ENCODE measurements at places on chromosomes 13 and 19.

- peak; percentile 11 for DNase-seq
Measured at GRCh38 chr13:71866335-71867130, 471 bp downstream of the DACH1 start.

- DNase-seq: no peak
Measured at GRCh38 chr13:25118378-25118905, 22.5 kb downstream of the PABPC3 start.

DNA sequence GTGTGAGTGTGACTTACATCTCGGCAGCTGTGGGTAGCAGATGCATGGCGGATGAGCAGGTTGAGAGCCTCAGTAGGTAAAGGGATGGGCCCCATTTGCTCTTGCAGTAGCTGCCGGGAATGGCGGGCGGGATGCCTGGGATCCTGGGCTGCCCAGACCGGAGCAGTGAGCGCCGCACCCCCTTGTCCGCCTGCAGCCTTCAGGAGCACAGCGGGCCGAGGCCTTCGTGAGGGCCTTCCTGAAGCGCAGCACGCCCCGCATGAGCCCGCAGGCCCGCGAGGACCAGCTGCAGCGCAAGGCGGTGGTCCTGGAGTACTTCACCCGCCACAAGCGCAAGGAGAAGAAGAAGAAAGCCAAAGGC, 4.1 kb downstream of the POP4 start:
- no peak for DNase-seq

- DNase-seq: no peak
Measured at GRCh38 chr13:59425211-59425741, 738.5 kb downstream of the DIAPH3 start.

- DNase-seq: no peak
Measured at GRCh38 chr19:14530005-14530348, 583 bp downstream of the TECR start.

DNA sequence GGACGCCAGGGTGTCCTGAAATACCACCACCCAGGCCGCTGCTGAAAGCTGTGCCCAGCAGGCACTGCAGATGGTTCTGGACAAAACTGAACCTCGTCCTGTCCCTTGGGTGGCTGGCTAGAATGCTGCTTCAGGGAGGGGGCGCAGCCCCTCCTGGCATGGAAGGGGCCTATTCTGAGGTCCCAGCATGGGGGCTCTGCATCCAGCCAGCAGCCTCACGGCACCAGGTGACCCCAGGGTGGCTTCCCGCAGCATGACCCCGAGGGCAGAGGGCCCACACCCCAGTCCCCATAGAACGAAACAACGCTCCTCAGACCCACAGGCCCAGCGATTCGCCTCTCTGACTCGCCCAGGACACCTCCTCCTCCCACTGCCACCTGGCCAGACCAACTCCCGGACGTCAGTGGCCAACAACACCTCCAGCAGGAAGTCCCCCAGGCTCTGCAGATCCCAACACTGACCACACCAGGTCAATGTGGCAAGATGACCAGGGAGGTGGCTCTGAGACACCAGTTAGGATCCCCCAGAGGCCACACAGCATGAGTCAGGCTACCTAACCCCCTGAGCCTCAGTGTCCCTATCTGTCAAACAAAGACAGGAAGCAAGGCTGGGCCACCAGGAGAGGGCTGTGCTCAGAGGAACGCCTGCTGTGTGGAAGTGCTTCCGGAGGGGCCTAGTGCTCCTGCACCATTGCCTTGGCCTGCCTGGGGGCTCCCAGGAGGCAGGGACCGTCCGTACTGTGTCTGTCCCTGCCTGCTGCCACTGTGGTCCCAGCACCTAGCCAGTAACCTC, 6.1 kb downstream of the MKNK2 start:
- DNase-seq: no peak

DNA sequence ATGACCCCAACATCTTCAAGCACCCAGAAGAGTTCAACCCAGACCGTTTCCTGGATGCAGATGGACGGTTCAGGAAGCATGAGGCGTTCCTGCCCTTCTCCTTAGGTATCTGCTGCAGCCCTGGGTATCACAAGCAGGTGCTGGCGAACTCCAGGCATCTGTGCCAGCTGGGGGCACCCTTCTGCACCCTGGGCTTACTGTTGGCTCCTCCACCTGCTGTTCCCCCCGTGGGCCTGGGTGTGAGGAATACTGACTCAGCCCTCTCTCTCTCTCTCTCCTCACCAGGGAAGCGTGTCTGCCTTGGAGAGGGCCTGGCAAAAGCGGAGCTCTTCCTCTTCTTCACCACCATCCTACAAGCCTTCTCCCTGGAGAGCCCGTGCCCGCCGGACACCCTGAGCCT, 13.0 kb downstream of the CYP2S1 start:
- no peak for DNase-seq

GRCh38 chr13:106506286-106506685, 29.2 kb downstream of the EFNB2 start:
- no peak for DNase-seq

DNA sequence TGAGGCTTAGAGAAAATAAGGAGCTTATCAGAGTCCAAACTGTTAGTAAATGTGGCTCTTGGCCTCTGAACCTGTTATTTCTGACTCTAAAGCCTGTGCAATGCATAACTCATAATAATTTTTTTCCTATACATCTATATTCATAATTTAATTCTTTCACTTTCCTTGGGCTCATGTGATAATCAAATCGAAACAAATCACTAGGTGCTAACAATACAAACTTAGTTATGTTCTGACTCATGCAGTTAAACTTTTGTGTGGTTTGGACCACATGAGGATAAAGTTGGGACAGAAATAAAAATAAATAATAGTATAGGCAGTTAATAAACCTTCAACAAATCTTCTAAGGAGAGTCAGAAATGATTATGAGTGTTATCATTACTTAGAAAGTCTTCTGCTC, 1629.0 kb downstream of the OLFM4 start:
- DNase-seq: no peak

DNA sequence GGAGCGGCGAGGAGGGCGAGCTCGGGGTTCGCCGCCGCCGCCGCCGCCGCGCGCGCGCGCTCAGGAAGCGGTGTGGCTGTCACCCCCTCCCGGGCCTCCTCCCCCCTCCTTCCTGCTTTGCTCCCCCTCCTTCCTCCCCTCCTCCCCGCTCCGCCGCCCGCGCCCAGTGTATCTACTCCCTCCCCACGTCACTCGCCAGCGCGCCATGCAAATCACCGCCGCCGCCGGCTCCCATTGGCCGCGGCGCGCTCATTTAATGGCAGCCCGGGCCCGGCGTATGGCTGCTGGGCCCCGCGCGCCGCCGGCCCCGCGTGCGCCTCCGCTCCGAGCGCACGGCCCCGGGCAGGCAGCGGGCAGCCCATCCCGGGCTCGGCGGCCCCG, 335 bp upstream of the SOX1 start:
- peak; percentile 45 for DNase-seq

DNA sequence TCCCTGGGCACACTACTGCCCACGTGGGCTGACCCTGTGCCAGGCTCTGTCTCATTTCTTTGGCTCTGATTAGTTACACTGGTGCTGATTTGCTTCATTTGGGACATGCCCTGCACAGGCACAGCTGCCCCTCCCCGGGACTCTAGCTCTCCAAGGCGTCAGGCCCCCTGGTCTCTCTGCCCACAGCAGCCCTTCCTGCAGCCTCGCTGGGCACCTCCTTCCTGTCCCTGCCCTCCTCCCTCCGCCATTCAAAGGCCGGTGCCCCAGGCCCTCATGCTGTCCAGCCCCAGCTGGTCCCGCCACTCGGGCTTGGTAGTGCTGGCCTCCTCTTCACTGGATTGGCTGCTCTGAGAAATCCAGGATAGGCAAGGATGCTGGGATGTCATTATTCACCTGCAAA, 73.1 kb downstream of the ERICH6B start:
- DNase-seq: no peak

DNA sequence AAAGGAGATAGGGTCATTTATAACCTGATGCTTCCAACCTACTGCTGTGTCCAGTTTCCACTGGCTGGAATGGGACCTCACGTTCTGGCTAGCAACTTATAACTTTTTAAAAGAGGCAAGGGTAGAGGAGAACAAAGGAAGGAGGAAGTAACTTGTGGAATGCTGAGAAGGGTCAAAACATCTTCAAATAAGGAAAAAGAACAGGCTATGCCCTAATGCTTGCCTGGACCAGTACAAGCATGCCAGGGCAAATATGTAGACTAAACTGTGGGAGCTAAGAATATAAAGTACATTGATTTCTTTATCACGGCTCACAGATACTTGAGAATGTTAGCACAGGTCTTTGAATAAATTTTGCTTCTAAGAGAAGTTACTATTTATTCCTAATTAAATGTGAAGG, 1.5 kb upstream of the ZNF561 start:
- no peak for DNase-seq

- peak; percentile 72 for DNase-seq
Measured at GRCh38 chr13:41458761-41459431, 1.5 kb downstream of the RGCC start.

DNA sequence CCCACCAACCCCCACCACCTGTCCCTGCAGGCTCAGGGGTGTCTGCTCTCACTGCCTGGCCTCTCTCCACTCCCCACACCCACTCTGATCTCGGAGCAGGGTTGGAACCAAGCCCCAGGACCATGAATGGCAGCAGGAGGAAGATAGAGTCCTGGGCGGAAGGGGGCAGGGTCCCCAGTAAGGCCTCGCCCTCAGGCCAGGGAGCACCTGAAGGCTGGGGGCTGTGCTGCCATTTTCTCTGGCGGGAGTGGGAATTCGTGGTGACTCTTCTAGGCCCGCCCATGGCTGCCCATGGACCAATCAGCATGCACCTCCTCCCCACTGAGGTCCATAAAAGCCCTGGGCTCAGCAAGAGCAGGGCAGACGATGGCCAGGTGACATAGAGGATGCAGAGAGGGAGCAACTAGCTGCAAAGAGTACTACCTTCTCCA, 25.0 kb downstream of the KBTBD6 start:
- DNase-seq: no peak

- DNase-seq: no peak
Measured at GRCh38 chr13:46662690-46663089, 109.7 kb downstream of the LRCH1 start.

- no peak for DNase-seq
Measured at GRCh38 chr13:107834281-107834680, 381.1 kb downstream of the LIG4 start.

- DNase-seq: no peak
Measured at GRCh38 chr19:20182222-20182785, 15.3 kb downstream of the ZNF486 start.

DNA sequence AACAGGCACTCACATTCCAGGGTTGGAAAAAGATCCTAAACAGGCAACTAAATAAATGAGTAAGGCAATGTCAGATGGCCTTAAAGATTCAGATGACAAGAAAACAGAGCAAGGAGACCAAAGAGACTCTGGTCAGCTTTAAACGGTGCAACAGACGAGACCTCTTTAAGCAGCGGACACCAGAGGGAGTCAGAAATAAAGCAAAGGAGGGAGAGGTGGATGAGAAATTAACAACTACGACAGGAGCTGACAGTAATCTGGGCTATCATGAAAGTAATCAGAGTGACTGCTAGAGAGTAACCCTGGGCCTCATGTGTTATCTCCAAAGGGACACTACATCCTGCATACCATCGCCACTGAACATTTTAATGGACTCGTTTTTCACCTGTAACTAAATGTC, 1.1 kb downstream of the ZNF550 start:
- DNase-seq: no peak

DNA sequence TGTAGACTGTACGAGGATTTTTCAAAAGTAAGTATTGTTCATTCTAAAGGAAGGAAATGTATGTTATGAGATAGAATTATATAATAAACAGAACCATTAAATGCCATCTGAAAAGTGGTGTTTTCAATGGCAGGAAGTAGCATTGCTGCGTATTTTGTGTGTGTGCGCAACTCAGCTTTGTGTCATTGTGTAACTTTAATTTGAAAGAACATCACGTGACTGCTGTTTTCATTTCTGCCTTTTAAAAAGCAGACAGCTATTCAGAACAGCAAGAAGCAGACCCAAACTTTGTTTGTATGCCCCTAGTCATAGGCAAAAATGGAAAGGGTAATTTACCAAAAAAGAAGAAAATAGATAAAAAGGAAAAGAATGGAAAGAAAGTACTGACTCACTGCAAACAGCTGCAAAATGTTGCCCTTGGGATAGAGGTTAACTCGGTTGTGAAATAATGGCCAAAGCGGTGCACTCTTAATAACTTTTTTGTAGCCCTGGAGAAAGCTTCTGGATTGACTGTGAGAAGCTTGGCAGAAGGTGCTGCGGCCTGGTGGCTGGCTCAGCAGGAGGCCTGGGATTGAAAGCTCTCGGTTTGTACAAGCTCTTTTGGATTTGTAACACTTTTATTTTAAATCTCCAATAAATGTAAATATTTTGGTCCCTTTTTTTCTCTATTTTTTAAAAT, 97.3 kb downstream of the GGACT start:
- no peak for DNase-seq

DNA sequence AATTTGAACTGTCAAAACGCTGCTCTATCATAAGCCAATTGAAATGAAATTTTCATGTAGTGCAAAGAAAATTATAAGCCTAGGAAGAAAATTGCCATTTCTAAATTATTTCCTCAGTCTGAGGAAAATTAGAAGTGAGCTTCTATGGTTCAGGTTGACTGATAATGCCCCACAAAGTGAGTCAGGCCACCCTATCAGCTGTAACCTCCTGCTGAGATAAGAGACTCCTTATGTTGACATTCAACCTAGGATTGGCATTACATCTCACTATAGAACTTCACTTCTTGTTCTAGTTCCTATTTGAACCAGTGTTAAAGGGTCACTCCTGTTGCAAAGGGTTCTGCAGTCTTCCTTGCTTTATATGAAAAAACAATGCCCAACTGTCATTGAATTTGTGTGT, 32.6 kb upstream of the RFC3 start:
- DNase-seq: no peak

DNA sequence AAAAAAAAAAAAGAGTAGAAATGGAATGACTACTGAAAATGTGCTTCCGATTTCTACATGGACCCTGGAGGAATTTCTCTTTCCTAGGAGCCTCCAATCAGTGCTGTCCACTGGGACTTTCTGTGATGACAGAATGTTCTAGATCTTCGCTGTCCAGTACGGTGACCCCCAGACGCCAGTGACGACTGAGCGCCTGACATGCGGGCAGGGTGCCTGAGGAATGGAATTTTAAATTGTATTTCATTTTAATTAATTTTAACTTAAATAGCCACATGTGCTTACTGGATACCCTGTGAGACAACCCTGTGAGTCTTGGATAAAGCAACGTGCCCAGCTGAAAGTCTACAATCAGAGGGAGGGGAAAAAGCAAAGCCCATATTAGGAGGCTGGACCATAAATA, 4.1 kb upstream of the TLE6 start:
- no peak for DNase-seq

- no peak for DNase-seq
Measured at GRCh38 chr19:29193155-29193554, 19.8 kb downstream of the UQCRFS1 start.

DNA sequence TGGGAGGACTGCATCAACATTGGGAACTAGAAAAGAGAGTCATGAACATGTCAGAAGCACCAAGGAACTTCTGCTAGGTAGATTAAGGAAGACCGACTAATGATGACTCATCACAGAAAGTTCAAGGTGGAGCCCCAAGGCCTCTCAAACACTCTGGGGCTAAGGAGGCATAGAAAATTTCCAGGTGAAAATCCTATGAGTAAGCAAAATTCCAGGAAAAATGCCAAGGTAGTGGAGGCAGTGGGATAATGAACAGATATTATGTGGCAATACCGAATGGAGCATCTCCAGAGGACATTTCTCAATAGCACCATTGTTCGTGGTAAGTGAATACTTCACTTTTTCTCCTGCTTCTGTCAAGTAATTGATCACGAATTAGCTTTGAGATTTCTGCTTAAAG, 336.5 kb downstream of the MZT1 start:
- DNase-seq: no peak

All from activated naive CD8-positive, alpha-beta T cell treated with anti-CD3 and anti-CD28 coated beads, Interleukin-2, amount 50 U/mL, for 24 hours (primary cell).